ENCODE measurements at places on chromosomes 3 and 15.

DNA sequence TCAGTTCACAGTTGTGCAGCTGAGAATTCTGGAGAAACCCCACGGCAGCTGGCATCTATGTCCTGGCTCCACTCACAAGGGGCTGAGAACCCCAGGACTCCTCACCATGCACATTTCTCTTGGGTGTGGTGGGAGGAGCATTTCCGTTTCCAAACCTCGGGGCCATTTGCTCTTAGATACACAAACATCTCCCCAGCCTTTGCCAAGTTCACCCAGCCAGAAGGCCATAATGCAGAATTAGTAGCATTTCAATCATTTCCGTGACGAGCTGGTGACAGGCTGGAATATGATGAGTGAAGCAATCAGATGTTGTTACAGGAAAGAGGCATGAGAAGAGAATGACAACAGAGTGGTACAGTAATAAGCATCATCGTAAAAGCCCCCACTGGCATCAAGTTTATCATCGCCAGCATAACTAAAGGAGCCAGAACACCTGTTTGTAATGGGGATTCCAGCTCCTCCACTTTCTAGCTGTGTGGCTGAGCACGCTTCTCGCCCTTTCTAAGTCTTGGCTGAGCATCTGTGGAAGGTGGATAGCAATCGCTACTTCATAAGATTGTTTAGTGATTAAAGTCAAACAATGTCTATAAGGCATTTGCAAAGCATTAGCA, 82.0 kb downstream of the LIPC start:
- DNase-seq = no peak

DNA sequence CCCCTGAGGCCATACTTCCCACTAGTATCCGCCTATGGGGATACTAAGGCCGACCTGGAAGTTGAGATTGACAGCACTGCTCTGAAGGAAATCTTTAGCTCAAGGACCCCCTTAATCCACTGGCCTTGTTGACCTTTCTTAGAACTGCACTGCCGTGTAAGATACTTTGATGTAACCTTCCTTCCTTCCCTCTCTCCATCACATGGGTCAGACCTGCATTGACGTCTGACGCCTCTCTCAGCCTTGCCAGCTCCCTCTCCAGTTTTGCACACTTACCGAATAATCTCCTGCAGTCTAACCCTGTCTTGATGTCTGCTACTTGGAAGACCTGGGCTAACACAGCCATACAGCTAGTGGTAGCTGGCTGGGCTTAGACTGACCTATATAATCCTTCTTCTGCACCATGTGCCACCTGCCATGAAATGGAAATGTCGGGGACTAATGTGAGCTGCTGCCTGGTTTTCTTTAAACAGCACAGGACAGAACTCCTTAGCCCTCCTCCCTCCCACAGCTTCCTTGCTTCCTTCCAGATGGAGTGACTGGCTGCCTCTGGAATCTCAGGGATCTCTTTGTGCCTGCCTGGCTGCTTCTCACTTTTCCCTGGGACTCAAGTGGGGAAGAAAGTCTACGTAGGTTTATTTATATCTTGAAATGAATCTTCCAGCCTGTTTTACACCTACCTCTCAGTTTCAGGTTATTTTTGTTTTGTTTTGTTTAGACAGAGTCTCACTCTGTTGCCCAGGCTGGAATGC, 39.2 kb upstream of the HERC1 start:
- no peak for DNase-seq

GRCh38 chr15:50315814-50316630, 39.0 kb downstream of the GABPB1 start:
- DNase-seq = no peak

GRCh38 chr3:158920371-158920770, 118.5 kb downstream of the MFSD1 start:
- DNase-seq = no peak

- no peak for DNase-seq
Observed at GRCh38 chr3:45347315-45348000, 40.9 kb upstream of the LARS2 start.

- no peak for DNase-seq
Observed at GRCh38 chr3:46917257-46917656, 39.7 kb downstream of the PTH1R start.

- no peak for DNase-seq
Observed at GRCh38 chr3:127216415-127217261, 23.7 kb downstream of the PRR23E start.

GRCh38 chr3:170689893-170690660, 104.2 kb upstream of the SLC7A14 start:
- DNase-seq = peak; percentile 20

DNA sequence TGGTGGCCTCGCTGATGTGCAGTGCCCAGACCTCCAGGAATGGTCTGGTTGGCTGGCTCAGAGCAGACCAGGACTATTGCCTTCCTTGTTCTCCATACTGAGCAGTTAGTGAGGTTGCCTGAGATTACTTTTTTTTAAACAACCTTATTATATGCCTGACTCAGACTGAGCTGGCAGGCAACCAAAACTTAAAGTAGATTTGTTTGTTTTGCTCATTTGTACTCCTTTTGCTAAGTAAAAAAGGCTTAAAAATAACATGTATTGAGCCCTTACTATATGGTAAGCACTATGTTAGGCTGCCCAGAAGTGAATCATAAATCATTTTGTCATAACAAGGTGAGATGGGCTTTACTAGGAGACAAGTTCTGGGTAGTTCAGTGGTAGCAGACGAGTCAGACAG, 92.4 kb downstream of the GHSR start:
- DNase-seq = no peak

DNA sequence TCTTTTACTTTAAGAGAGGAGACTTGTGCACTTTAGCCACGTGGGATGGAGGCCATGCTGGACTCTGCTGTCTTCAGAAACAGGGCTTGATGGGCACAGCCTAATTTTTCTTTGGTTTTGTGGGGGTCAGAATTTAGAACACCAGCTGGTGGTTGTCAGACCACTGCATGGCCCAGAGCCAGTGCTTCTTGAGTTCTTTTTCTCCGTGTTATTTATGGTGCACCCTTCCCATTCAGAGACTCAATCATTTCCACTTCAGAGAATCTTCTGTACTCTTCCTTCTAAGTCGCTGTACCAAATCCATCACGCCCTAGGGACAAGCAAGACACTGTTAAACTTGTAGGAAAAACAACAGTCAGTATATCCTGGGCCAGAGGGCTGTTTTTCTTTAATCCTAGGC, 20.1 kb downstream of the PRR23A start:
- no peak for DNase-seq

- DNase-seq = no peak
Observed at GRCh38 chr3:187997490-187997889, 156.5 kb upstream of the LPP start.

DNA sequence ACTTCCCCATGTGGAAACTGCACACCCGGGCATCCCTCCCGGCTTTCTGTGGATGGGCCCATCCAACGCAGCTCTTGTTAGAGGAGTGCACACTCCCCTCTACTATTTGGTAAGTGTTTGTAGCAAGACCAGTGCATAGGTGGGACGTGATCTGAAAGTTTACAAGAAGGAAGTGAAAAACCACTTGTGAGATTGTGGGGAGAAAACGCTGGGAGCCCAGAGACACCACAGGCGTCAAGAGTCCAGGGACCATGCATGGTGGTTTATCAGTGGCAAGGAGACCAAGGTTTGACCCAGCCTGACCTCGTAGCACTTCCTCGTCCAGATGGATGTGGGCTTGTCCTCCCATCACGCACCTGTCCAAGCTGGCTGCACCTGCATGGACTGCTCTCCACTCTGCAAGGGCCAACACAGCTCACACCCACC, 51.6 kb downstream of the ATP10A start:
- DNase-seq = no peak

DNA sequence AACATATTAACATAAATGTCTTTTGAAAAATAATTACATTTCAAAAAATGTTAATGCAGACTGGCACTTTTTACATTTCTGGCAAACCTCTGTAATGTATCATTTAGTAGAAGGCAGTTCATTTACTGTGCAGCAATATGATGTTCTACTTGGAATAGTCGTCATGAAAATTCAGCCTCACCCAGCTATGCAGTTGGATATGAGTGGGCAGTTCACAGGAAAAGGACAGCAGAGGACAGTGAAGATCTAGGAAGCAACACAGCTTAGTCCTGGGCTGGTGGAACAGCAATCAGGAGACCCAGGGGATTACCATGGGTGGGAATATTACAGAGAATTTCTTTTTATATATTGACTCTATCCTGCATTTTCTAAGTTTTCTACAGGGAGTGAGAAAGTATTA, 63.6 kb downstream of the ANO10 start:
- DNase-seq = no peak

DNA sequence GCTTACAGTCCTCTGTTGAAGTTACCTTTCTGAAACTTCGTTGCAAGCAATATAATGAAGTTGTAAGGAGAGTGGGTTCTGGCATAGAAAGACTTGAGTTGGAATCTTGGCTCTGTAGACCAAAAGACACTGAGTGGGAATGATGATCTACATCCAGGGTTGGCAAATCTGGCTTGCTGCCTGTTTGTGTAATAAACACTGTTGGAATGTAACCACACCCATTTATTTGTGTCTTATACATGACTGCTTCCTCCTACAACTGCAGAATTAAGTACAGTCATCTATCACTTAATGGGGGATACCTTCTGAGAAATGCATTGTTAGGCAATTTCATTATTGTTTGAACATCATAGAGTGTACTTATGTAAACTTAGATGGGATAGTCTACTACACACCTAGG, 178.4 kb upstream of the SUCLG2 start:
- no peak for DNase-seq

DNA sequence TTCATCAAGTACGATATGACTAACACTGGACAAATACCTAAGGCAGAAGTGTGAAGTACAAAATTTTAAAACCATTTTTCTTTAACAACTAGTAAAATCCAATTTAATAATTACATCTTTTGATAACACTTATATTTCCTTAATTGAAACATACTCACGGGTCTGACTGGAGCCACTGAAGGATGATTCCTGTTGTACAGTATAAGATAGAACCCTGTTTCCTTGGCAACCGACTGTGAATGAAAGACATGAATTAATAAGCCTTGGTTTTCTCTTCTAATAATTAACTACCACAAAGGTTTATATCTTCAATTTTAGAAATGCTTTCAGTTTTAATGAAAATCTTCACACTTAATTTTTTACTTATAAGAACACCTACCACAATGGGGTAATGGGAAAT, 19.4 kb downstream of the DHX36 start:
- no peak for DNase-seq

GRCh38 chr3:123105201-123106189, 38.7 kb downstream of the PDIA5 start:
- DNase-seq = no peak

GRCh38 chr3:43884581-43884980, 193.8 kb downstream of the ABHD5 start:
- DNase-seq = no peak

DNA sequence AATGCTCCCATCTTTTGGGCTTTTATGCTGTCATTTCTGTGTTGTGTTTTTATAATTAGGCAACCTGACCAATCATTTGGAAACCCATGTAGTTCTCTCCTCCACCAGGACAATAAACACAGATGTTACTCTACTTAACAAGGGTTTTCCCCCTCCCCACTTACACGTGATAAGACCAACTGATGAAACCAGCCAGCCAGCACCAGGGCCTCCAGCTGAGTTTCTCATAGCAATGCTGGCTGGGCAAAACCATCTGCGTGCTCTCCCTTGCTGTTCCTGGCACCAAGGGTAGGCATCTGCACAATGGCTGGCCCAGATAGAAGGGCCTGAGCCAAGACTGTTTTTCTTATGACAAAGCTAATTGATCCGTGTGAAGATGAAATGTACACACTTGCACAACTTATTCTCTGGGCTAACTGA, 310.4 kb downstream of the PLCL2 start:
- DNase-seq = no peak

DNA sequence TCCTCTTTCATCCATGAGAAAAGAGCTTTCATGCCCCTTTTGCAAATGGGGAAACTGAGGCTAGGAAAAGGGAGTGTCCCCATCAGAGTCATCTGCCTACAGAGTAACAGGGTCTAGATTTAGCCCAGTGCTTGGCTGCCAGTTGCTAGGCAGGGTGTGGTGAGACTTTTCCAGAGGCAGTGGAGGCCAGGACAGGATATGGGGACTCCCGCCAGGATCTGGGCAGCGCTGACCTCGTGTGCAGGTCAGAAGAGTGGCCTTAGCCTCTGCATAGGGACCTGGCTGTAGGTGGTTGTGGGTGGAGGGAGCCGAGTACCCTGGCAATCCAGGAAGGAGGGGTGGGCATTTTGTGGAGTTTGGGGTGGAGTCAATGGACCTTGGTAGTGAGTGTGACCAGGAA, 4.2 kb downstream of the PLXNA1 start:
- no peak for DNase-seq

GRCh38 chr3:179398574-179399231, 51.2 kb downstream of the MFN1 start:
- no peak for DNase-seq

DNA sequence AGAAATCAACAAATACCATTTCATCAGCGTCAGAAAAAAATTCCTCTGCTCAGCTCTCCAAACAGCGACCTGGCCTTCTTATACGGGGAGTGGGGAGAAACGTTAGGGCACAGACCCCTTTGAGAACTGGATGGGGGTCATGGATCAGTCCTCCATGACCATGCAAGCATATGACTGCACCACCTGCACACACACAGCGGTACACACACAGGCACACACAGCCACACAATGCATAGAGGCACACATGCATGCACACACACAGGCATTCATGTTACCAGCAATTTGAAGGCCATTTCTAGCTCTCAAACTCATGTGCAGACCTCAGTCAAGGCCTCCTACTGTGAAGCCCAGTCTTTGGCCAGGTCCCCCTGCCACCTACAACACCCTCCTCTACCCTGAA, 50.2 kb downstream of the SLC41A3 start:
- DNase-seq = no peak

DNA sequence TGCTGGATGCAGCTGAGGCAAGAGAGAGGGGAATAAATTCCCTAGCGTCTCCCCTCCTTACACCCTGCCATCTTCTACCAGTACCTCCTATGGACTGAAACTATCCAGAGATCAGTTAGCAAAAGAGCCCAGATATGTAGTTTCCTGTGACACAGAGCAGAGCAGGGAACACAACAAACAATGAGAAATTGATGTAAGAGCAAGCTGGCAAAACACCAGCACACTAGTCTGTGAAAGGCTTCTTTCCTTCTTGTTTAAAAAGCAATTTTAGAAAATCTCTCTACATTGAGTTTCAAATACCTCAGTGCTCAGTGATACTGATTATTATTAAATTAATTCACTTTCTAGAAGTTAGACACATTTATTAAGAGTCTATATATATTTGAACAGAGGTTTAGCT, 215.6 kb upstream of the AZI2 start:
- DNase-seq = no peak

DNA sequence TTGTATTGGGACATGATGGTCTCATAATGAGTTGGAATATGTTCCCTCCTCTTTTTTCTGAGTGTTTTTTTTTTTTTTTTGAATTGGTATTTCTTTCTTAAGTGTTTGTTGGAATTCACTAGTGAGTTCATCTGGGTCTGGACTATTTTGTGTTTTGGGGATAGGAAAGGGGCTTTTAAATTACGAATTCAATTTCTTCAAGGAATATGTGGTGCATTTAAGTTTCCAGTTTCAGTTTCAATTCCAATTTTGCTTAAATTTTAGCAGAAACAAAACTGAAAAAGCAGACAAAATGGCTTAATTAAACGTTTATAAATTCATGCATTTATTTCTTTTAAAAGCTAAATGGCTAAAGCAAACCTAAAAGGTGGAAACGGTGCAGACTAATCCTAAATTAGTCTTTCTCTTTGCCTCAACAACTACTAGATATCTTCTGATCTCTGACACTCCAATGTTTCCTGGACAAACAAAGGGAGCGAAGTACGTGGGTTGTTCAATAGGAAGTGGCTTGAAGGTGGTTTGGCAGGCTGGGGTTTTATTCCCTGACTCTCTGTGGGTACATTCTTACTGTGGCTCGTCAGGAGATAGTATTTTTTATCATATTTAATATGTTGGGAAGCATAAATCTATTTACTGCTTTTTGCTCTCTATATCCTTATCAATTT, 50.0 kb upstream of the CORO2B start:
- DNase-seq = no peak

All from activated T-helper 2 cell treated with anti-CD3 and anti-CD28 coated beads, Interferon-gamma antibody, Interleukin-2, Interleukin-4, amounts not matched to agents 10 μg/mL and 5 μg/mL and 100 μg/mL, durations not matched to agents 14 hours and 24 hours and 36 hours (primary cell).